Uterus (tissue), 4 donors: ENCODE measurements at places on chromosomes 12 and 14. TPM values are rescaled to one million over a fixed set of nuclear protein-coding genes. Genes with fewer than 3 reads are reported as not detected.

GRCh38 chr14:83975841-83976770 is 1553.8 kb upstream of the FLRT2 start:
- DNase-seq: no peak
- H3K4me1 ChIP-seq: no peaks in the 10 kb centered on the region
- H3K27me3 ChIP-seq: no peaks in the 10 kb centered on the region
- H3K4me3 ChIP-seq: no peak overlapping the region
- H3K36me3 ChIP-seq: no peaks in the 10 kb centered on the region

DNA sequence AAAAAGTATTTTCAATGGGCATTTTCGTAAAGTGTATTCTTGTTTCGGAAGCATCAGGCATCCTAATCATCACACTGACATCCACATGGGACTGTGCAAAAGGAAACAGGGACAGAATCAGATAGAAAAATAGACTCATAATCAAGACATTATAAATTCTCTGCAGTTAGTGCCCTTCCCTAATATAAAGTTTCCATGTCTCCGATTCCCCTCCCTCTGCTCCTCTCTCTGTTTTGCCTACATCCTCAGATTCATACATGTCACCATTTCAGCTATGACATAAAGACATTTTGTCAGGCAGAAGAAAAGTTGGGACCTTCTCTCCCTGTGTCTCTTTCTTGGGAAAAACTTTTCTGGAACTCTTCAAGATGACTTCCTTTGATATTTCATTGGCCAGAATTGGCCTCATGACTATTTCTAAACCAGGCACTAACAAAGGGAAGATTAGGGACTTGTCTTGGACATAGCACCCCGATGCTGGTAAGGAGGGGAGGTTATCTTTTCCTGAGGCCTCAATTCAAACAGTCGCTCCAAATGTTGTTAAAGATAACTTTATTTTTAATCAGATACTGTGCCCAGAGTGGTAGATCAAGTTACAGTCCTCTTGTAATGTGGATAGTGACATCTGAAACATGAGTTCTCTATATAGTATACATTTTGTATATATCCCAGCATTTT is 212.1 kb upstream of the BTG1 start:
- no peaks in the 10 kb centered on the region for H3K27me3 ChIP-seq
- H3K4me1 ChIP-seq: no peaks in the 10 kb centered on the region
- no peak for DNase-seq
- H3K27ac ChIP-seq: no peak overlapping the region
- no peaks in the 10 kb centered on the region for H3K36me3 ChIP-seq
- no peak overlapping the region for H3K4me3 ChIP-seq

- H3K36me3 ChIP-seq: no peaks in the 10 kb centered on the region
- H3K27ac ChIP-seq: no peak overlapping the region
- H3K4me1 ChIP-seq: no peaks in the 10 kb centered on the region
- no peaks in the 10 kb centered on the region for H3K27me3 ChIP-seq
- DNase-seq: no peak
Observed at GRCh38 chr12:45517381-45517780, 212.1 kb upstream of the ARID2 start.

DNA sequence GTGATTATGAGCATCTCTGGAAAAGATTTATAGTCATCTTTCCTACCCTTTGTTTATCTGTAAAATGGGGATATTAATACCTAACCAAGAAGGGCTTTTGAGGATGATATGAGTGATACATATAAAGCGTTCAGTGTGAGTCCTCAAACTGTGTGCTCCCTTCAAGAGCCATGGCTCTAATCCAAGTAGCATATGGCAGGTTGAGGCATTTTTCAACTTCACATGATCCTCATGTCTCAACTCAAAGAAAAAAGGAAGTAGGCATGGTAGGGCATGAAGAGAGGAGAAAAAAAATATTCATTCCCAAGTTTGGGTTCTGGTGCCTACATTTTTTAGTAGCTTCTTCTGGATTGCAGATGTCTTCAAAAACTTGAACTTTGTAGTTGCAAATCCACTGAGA is 286.3 kb upstream of the ATP2B1 start:
- H3K4me1 ChIP-seq: no peaks in the 10 kb centered on the region
- H3K36me3 ChIP-seq: no peaks in the 10 kb centered on the region
- H3K27ac ChIP-seq: no peak overlapping the region
- no peaks in the 10 kb centered on the region for H3K27me3 ChIP-seq
- no peak overlapping the region for H3K4me3 ChIP-seq
- no peak for DNase-seq

The FBLN5 gene
- total RNA-seq: 48.0 TPM

DNA sequence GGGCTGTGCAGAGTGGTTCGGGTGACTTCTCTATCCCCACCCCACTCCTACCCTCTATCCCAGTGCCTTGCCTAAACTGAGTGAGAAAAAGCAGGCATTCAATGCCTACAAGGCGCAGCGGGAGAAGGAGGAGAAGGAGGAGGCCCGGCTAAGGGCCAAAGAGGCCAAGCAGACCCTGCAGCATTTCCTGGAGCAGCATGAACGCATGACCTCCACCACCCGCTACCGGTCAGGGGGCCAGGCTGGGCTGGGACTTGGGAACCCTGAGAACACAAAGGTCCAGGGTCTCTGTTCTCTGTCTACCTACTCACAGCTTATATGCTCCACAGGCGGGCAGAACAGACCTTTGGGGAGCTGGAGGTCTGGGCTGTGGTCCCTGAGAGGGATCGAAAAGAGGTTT is 11.7 kb downstream of the PRPF40B start:
- H3K27ac ChIP-seq: no peak overlapping the region
- H3K4me1 ChIP-seq: peaks cover 8% of the 10 kb centered on the region
- no peak for DNase-seq

GRCh38 chr12:46370792-46371717 is 1.5 kb downstream of the SLC38A2 start:
- peak overlapping the region; percentile 91 for H3K4me3 ChIP-seq
- H3K4me1 ChIP-seq: peaks cover 8% of the 10 kb centered on the region
- no peaks in the 10 kb centered on the region for H3K27me3 ChIP-seq
- H3K36me3 ChIP-seq: no peaks in the 10 kb centered on the region

The VRTN gene
- total RNA-seq: not detected

DNA sequence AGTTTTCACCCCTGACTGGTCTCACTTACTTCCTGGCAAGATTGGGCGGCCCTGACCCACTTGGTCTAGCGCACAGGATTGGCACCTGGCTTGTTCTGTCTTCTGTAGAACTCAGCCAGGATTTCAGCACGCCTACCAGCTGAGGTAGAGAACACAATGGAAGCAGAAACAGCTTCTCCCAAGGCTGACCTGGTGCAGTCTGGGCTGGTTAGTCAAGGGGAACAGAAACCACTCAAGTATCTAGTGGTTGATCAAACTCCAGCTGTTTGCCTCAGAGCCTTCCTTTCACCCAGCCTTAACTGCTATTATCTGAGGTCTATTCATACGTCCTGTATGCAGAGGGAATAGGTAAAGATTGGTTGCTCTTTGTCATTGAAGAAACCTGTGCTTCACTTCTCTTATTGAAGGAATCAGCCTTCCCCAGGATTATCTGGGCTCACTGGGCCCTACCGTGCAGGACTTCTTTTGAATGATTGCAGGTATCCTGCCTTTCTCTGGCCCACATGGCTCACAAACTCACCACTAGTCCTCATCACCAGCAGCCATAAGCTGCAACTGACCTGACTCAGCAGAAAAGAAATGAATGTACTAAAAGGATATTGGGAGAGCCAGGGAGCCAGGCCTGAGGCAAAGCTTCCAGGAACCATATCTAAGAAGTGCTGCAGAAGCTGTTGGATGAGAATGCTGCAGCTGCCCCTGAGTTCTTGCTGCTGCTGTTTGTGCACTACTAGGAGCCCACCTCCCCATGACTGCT is 2.5 kb upstream of the PLEKHD1 start:
- H3K27ac ChIP-seq: no peak overlapping the region
- no peak overlapping the region for H3K4me3 ChIP-seq
- H3K36me3 ChIP-seq: no peaks in the 10 kb centered on the region
- DNase-seq: no peak
- peaks cover 12% of the 10 kb centered on the region for H3K27me3 ChIP-seq

DNA sequence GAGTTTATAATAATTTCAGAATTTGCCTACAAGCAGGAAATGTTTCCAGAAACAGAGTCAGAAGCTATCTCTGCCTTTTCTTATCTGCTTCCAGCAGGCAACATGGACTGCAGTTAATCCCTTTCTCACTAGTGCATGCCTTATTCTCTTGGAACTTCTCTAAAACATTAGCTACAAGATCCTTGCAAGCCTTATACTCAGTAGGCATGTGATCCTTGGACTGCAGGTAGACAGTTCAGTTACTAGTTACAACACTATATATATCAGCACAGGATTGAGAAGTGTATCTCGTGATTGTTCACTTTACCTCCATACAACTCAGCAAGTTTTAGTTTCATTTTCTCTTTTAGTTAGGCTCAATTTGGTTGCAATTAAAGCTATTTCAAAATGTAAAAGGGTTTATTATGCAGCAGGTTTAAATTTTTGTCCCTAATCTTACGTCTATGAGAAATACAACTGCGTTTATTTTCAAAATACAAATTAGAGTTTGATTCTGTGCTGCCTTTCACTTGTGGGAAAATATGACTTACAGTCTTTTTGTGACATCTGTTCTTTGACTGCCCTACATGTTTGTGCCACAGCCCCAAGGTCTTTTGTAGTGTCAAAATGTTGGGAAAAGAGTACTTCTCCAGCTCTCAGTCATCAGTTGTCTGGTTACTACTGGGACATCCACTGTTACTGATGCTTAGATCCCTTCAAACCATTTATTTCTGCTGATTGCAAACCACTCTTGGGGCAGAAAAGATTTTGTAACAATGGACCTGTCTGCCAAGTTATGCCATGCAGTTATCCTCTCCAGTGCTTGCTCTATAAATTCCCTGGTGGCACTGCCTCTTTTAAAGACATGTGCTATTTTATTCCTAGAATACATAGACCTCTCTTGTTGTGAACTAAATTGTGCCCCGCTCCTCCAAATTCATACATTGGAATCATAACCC is 709.0 kb upstream of the FOXG1 start:
- H3K36me3 ChIP-seq: no peaks in the 10 kb centered on the region
- no peaks in the 10 kb centered on the region for H3K4me1 ChIP-seq
- no peak overlapping the region for H3K4me3 ChIP-seq

GRCh38 chr14:94921882-94922585 is 152.1 kb upstream of the GSC start:
- no peaks in the 10 kb centered on the region for H3K36me3 ChIP-seq
- DNase-seq: no peak
- no peaks in the 10 kb centered on the region for H3K4me1 ChIP-seq
- H3K27ac ChIP-seq: no peak overlapping the region

The GLIPR1L1 gene
- not detected for total RNA-seq

DNA sequence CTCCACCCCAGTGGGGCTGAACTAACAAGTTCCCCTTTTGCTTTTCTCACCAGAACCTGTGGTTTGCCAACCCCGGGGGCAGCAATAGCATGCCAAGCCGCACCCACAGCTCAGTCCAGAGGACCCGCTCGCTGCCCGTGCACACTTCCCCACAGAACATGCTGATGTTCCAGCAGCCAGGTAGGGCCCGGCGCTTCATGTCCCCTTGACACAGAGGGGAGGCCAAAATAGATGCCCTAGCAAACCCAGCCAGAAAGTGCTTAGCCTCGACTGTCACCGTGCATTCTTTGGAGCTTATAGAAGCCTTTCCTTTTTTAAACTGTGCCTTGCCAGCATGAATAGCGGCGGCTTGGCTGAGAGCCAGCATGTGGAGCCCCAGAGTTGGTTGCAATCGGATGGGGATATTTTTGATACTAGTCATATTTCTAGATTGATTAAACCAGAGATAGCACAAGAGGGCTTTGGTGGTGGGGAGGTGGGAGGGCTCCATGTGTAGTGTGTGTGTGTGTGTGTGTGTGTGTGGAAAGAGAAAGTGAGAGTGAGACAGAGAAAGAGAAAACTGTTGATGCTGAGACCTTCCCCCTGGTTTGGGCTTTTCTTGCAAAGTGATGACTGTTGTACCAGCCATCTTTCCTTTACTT is 126.1 kb downstream of the GCH1 start:
- H3K4me3 ChIP-seq: no peak overlapping the region
- no peaks in the 10 kb centered on the region for H3K36me3 ChIP-seq
- H3K27me3 ChIP-seq: no peaks in the 10 kb centered on the region
- no peak overlapping the region for H3K27ac ChIP-seq
- peaks cover 6% of the 10 kb centered on the region for H3K4me1 ChIP-seq
- no peak for DNase-seq

GRCh38 chr12:56141946-56142784 is 10.2 kb upstream of the MYL6B start:
- no peak for DNase-seq
- H3K27me3 ChIP-seq: no peaks in the 10 kb centered on the region
- H3K4me1 ChIP-seq: no peaks in the 10 kb centered on the region
- no peaks in the 10 kb centered on the region for H3K36me3 ChIP-seq
- H3K4me3 ChIP-seq: no peak overlapping the region

The MANSC1 gene
- 5.1 TPM for total RNA-seq

- H3K4me1 ChIP-seq: no peaks in the 10 kb centered on the region
- H3K27me3 ChIP-seq: no peaks in the 10 kb centered on the region
- no peak for DNase-seq
- H3K4me3 ChIP-seq: no peak overlapping the region
Observed at GRCh38 chr14:90266441-90267154, 10.2 kb downstream of the PSMC1 start.

The PTCSC3 gene
- not detected for total RNA-seq

DNA sequence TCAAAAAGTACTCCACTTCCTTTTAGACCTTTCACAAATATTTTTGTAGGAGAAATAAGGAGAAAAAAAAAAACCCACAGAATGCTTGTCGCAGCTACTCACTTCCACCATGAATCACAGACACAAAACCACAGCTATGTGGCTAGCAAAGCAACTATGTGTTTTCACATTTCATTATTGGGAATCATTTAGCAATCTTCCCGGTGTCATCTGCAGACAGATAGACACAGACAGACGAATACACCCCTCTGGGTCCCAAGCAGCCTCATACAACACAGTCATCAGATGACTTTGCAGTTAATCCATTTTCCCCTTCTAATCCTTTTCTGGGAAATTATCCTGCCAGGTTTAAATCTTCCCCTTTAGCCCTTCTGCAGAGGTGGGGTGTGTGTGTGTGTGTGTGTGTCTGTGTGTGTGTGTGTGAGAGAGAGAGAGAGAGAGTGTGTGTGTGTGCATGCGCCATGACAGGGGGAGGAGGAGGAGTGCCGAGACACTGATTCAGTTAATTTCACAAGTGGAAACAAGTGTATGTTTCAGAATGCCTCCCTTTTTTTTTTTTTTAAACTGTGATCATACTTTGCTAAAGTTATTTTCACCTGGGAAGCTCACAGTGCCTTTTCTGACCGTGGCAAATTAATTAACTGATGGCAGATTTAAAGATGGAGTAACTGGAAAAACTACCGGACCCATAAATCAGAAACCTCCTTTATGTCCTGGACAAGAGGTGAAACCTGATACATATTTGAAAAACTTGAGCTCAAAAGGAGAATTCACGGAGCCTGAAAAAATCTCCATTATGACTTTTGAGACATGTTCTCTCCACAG is 39.9 kb downstream of the LTBP2 start:
- H3K27me3 ChIP-seq: no peaks in the 10 kb centered on the region
- H3K4me3 ChIP-seq: peak overlapping the region; percentile 0
- H3K4me1 ChIP-seq: no peaks in the 10 kb centered on the region
